ENCODE measurements at places on chromosomes 6 and 20. TPM values are rescaled to one million over a fixed set of nuclear protein-coding genes. Genes with fewer than 3 reads are reported as not detected.

DNA sequence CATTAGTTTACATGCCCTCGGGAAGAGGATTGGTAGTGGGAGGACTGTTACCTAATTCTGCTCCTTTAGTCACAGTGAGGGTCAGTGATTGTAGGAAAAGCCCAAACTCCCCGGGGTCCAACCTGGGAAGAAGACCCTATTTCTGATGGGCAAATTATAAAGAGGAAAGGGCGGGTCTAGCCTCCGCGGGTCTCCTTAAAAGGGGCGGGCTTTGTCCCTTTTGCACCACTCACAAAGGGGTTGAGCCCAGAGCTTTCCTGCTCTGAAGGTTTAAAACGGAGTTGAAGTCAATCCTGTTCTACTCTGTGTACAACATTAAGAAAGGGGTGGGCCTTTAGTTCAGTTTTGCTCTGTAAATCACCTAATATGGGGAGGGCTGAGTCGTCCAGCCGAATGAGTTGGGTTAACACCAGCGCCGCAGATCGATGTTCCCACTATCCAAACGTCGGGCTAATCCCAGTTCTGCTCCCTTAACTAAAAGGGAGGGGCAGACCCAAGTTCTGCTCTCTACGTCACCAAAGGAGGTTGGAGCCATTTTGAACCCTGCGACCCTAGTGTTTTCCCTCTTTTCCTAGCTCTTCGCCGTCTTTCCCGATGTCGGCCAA lies 920 bp upstream of the RNF5 start:
- no peak for DNase-seq

DNA sequence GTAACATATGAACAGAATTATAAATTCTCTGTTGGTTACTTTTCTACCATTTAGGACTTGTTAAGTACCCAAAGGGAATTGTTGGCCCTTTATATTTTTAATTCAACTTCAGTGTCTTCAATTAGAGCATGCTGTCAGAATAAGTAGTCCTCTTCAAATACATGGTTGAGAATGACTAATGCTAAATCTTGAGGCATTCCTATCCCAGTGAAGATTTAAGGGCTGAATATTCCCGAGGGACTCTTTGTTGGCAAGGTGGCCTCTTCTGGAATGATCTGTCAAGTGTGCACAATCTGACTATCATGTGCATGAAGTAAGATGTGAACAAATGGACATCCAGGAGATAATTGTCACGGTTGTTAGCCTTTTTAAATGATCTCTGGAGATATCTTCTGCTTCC lies 421.7 kb downstream of the BMP2 start:
- DNase-seq, result no peak

DNA sequence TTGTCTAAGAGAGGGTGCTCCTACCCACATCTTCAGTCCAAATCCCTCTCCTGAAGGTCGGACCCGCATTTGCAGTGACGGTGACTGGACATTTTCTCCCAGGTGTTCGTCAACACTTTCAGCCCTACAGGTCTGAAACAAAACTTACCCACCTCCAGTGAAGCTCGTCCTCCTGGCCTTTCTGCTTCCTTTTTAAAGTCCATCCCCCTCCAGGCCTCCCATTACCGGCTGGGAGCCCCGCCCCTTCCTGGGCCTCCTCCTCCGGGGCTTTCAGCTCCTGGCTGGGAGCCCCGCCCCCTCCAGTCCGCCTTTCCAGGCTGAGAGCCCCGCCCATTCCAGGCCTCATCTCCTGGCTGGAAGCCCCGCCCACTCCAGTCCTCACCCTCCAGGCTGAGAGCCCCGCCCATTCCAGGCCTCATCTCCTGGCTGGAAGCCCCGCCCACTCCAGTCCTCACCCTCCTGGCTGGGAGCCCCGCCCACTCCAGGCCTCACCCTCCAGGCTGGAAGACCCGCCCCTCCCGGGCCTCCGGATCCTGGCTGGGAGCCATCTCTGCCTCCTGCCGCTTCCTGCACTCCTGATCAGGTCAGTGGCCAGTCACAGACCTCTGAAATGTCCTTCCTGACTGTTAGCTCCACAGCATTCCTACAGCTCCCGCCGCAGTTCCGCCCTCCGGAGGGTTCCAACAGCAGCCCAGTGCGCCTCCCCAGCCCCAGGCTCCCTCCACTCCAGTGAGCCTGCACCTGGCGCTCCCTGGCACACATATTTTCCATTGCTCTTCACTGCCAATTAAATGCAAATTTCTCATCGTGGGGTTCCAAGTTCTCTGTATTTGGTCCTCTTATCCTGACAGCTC lies 98.5 kb downstream of the LY86 start:
- no peak for DNase-seq

DNA sequence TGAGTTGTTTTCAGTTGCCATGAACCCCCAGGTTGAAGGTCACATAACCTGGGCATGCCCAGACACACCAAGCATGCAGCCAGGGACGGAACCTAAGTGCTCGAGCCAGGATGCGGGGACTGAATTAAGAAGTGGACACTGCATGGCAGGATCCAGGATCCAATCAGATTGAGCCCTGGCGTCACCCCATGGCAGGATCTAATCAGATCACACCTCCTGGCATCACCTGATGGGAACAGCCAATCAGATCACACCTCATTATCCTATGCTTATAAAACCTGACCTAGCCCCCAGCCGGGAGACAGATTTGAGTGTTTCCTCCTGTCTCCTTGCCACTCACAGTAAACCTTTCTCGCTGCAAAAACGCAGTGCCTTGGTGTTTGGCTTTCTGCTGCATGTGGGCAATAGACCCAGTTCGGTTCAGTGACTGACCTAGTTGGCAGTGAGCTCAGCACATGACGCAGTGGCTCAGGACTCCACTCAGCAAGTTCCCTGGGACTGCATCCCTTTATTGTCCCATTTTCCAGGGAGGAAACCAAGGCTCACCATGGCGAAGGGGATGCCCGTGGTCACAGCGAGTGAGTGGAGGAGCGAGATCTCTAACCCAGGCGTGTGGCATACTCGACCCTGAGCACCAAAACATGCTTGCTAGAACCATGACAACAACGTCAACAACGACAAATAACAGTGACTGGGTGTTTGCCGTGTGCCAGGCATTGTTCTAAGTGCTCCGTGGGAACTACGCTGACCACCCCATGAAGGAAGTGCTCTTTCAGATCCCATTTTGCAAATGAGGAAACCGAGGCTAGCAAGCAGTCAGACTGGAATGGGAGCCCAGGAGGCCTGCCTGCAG lies 66.3 kb downstream of the RBM38 start:
- DNase-seq, result no peak

PHACTR3 gene
- total RNA-seq, result 0.71 TPM

- DNase-seq, result no peak
Observed at GRCh38 chr6:166924531-166924930, 31.8 kb downstream of the RNASET2 start.

C6orf132 gene
- 1.6 TPM for total RNA-seq

- DNase-seq, result no peak
Observed at GRCh38 chr6:38131527-38131965, 312.0 kb downstream of the ZFAND3 start.

ESR1 gene
- total RNA-seq, result 0.83 TPM

DNA sequence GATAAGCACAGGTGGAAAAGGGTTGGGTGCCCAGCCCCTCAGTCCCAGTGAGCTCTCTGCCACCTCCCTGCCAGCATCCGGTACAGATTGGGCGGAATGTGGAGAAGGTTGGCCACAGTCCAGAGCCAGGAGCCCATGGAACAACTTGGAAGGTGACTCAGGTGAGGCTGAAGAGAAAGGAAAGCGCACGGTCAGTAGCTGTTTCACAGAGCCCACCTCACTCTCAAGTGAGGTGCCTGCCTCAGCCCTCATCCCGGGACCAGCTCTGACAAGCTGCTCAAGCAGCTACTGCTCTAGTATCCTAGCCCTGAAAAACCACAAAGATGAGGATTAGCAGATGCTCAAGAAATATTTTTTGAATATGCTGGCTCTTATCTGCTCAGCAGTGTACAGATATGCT lies 1.1 kb upstream of the MMP24OS start:
- DNase-seq, result no peak

ANGPT4 gene
- 0.46 TPM for total RNA-seq

DNA sequence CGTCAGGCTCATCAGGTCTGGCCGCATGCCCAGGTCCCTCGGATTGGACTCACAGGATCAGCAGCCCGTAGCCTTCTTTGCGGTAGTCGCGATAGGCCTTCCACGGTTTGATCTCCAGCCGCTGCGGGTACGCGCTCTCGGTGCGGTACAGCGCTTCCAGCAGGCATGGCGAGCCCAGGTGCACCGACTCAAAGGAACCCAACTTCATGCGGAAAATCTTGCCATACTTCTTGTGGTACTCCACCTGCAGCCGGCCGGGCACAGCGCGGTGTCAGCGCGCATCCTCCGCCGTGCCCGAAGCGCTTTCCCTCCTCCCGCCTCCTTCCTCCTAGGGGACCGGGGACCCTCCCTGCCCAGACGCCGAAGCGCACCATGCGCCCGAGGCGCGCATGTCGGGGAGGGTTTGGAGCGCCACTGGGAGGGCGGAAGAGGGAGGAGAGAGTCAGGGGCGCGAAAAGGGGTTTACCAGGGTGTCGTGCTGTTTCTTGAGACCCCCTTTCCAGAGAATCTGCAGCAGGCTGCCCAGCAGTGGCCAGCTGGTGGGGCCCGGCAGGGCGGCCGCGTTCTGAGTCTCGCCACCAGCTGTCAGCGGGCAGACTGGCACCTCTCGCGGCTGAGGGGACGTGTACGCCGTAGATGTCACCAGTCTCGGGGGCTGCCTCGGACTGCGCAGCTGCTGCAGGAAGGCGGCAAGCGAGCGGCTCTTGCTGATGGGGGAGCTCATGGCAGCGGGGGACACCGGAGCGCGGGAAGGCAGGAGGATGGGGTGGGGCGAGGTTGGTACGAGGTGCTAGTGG lies 732 bp downstream of the CYP24A1 start:
- no peak for DNase-seq

GRCh38 chr20:51610111-51610510 lies 67.6 kb upstream of the NFATC2 start:
- no peak for DNase-seq
